NCI-H2081 treated with DMSO at 0.1 percent for 48 hours (cell line): ENCODE measurements at places on chromosomes 3 and 15.

- DNase-seq: no peak
Measured at GRCh38 chr3:38102444-38102814, 34.5 kb downstream of the ACAA1 start.

GRCh38 chr3:150490277-150490986, 55.9 kb downstream of the SERP1 start:
- no peak for DNase-seq

- no peak for DNase-seq
Measured at GRCh38 chr15:83115831-83116565, 8.6 kb downstream of the TM6SF1 start.

DNA sequence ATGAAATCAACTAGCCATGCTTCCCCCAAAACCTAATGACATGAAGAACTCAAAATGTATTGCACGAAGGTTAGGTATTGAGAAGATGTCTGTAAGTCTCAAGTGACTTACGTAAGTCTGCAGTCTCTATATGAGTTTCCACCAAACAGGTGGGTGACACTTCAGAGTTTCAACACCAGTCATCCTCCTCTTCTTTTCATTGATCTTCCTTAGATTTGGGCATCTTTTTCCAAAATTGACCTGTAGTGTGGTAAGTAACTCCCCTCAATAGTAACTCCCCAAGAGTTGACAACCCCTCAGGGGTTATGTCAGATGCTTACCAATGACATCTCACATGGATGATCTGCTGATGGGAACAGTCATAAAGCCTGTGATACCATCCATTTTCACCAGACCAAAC, 46.1 kb downstream of the GPR176 start:
- DNase-seq: no peak

DNA sequence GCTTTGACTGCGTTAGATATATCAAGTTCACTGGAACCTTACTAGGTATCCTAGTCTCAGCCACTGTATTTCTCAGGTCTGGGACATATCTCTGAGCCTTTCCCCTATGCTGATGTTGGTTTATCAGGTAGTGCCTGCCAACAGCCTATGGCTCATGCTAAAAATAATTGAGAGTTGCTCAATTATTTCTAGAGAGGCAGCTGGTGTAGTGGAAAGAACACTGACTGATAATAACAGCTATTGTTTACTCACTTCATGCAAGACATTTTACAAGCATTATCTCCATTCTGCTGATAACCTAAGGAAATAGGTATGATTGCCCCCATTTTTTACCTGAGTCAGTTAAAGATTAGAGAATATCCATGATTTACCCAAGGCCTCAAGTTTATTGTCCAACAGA, 231.4 kb downstream of the LRRN1 start:
- peak; percentile 7 for DNase-seq

GRCh38 chr15:42932833-42933515, 12.4 kb upstream of the TTBK2 start:
- DNase-seq: no peak

DNA sequence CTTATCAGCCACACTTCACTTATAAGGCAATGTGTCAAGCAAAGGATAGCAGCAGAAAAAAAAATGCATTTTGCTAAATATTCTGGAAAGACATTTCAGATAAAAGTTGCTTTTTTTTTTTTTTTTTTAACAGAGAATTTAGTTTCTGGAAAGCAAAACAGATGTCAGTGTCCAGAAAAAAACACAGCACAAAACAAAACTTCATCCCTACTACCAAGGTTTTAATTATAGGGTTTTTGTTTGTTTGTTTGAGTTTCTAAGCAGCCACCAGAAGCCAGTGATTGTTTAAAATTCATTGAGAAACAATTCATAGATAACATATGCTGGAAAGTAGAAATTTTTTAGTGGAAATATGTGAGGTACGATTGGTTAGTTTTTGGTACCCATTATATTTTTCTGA, 1202.7 kb downstream of the OTOL1 start:
- DNase-seq: no peak

GRCh38 chr3:9151240-9151639, 98.2 kb downstream of the SRGAP3 start:
- DNase-seq: no peak

GRCh38 chr3:172286548-172287148, 161.6 kb downstream of the GHSR start:
- no peak for DNase-seq

DNA sequence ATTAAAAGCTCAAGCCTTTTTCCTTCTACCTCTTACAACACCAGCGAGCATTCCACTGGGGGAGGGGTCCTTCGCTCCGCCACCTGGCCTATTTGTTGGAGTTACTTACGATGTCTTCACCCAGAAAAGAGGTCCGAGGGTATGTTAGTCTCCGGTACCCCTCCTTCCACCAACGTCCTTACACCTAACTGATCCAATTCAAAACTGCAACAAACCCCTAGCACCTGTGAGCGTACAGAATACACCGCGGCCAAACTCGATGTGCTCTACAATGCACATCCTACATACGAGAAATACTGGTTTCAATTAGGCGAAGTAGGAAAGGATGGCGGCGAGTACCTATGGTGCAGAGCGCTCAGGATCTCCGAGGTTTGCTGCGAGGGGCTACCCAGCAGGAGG, 944 bp downstream of the SLITRK3 start:
- no peak for DNase-seq
